ENCODE measurements at places on chromosomes 6 and 20. TPM values are rescaled to one million over a fixed set of nuclear protein-coding genes. Genes with fewer than 3 reads are reported as not detected.

SLC2A10 gene
- total RNA-seq: 17.3 TPM

OR2J1 gene
- total RNA-seq: not detected

RAB44 gene
- 0.47 TPM for total RNA-seq

HLA-DOA gene
- not detected for total RNA-seq

TGM6 gene
- total RNA-seq: not detected
